GM10248 (cell line): ENCODE measurements at places on chromosomes 4 and X.

- DNase-seq: no peak
Observed at GRCh38 chr4:156101571-156101970, 147.9 kb upstream of the CTSO start.

- no peak for DNase-seq
Observed at GRCh38 chr4:143653031-143653430, 47.4 kb downstream of the FREM3 start.

GRCh38 chrX:68842351-68842750 is 13.5 kb downstream of the EFNB1 start:
- DNase-seq: no peak

DNA sequence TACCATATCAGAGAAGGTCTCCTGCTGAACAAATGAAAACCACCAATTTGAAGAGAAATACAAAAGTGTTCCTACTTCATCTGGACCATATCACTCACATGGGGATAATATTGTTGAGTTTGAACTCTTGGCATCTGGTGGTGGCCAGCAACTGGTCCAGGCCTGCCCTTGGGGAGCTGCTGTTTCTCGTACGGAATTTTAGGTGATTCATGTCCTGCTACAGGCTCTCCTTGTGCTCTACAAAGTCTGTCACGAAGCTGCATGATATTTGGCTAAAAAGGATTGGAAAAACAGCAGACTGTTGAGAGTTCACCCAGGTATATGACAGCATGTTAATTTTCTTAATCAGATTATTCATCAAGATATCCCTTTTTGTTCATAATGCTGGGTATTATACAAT is 42.2 kb downstream of the SEC31A start:
- DNase-seq: no peak

- DNase-seq: no peak
Observed at GRCh38 chrX:19956923-19957322, 33.9 kb downstream of the BCLAF3 start.

- DNase-seq: no peak
Observed at GRCh38 chr4:147480891-147481576, at the start of gene EDNRA. Gene EDNRA, plus strand, starts transcription at chr4:147481097. Its CDS starts 4,585 bp downstream, at chr4:147485682.

DNA sequence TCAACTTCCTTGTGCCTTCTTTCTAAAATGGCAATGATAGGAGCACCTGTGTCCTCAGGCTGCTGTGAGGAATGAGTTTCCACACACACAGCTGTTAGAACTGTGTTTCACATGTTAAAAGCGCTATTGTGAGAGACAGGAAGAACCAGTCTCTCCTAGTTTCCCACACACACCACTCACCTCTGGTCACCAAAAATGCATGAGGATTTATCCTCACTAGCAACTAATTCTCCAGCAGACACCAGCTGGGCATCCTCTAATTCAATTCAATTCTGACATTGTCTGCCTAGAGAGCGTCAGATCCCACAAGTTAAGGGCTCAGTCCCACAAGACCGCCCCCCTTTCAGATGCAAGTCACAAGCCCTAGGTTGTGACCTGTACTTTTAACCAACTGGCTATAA is 29.0 kb upstream of the SLC2A9 start:
- no peak for DNase-seq

- no peak for DNase-seq
Observed at GRCh38 chr4:144562019-144562705, 83.8 kb upstream of the HHIP start.

DNA sequence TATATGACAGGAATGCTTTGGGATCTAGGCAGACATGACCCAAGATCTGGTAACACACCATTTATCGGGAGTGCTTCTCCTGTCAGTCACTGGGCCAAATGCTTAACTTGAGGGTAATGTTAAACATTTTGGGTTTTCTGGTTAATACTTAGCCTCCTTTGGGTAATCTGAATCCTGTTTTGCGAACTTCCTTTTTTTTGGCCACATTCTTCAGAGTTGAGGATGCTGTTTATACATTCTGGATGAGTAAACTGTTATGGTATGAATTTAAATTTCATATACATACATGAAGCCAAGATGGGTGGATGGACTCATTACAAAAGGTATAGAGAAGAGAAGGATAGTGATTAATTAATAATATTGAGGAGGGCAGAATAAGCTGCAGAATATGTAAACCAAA is 36.1 kb downstream of the MID1IP1 start:
- no peak for DNase-seq

DNA sequence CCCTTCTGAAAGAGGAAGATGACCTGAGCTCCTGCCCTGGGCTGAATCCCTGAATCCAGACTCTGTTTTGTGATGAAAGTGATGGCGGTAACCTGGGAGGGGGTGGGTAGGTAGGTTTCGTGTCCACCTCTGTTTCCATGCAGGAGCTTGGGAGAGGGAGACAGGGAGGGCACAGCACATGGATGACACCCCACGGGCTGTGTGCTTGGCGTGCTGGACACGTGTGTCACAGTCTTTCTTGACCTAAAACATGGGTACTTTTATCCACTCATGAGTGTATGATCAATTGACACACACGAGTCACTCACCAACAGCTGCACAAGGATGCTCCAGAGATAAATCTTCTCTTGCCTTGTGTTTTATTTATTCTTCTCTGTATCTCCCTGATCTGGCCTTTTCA is 111.5 kb downstream of the DHRSX start:
- DNase-seq: no peak

DNA sequence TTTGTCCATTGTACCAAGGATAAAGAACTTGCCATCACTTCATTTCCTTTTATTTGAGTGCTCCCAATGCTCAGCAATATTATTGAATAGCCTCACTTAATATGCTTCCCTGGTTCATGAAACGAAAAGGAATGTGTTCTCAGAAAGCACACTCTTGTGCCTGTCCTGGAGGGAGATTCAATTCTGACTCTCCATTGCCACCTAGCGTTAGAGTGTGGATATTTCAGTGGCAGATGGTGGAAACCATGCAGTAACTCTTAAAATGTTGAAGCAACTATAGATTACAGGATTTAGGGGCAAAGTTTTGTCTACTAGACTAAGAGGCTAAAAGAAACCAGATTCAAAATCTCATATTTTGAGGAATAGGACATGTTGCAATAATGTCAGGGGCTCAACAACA is 36.0 kb downstream of the GAB3 start:
- peak; percentile 55 for DNase-seq

- no peak for DNase-seq
Observed at GRCh38 chrX:95760356-95760755, 924.3 kb upstream of the DIAPH2 start.

GRCh38 chr4:164959896-164960295 is 17.6 kb downstream of the TRIM61 start:
- no peak for DNase-seq

DNA sequence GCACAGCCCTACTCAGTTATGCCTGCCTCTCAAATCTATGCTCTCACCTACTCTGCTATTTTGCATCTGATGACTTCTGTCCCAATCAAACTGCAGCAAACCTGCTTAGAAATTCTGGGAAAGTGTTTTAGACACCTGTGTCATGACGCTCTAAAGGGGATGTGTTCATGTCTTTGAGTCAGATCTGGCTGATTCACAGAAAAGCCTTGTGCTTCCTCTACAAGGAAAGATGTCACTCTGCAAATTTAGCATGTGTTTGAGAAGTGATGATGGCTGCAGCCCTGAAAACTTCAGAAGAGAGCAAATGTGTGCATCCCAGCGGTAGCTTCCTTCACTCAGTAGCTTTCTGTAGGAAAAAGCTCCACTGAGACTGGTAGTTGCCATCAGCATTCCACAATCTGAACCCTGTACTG is 235.4 kb downstream of the MGST2 start:
- DNase-seq: no peak

- DNase-seq: no peak
Observed at GRCh38 chrX:96843566-96843965, 40.1 kb upstream of the RPA4 start.

DNA sequence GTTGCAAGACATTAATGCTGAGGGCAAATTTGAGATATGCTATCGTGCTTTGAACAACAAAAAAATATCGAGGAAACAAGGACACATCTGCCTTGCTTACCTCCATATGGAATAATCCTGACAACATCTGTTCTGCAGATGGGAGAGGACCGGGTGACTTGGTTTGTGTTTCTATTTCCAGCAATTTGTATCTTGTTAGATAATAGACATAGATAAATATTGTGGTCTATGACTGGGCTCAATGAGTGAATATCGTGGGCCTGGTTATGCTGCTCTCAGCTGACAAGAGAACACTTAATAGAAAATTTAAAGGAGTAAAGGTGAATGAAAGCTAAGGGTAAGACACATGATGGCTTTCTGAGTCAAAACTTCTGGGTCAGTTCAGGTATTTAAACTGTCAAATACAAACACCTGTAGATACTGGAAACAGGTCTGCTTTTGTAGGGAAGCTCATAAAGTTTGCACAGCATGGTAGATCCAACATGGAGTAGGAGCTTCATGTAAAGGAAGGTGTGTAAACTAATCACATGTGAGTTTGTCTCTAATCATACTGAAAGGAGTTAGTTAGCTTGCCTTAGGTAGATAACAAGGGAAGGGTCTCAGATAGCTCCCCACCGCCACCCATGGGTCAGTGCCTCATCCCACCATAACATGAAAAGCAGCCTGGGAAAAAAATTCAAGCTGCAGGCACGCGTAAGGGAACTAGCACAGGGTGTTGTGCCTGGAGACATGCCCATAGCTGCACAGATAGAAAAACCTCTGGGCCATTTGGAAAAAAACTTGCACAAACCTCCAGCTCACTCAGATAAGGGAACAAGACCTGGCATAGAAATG is 904.1 kb upstream of the EPHA5 start:
- DNase-seq: no peak

GRCh38 chr4:55866290-55866907 is 13.0 kb downstream of the EXOC1 start:
- peak; percentile 8 for DNase-seq

GRCh38 chr4:162406637-162407365 is 243.0 kb upstream of the FSTL5 start:
- no peak for DNase-seq

- DNase-seq: no peak
Observed at GRCh38 chr4:1493540-1494287, 87.5 kb upstream of the NKX1-1 start.

DNA sequence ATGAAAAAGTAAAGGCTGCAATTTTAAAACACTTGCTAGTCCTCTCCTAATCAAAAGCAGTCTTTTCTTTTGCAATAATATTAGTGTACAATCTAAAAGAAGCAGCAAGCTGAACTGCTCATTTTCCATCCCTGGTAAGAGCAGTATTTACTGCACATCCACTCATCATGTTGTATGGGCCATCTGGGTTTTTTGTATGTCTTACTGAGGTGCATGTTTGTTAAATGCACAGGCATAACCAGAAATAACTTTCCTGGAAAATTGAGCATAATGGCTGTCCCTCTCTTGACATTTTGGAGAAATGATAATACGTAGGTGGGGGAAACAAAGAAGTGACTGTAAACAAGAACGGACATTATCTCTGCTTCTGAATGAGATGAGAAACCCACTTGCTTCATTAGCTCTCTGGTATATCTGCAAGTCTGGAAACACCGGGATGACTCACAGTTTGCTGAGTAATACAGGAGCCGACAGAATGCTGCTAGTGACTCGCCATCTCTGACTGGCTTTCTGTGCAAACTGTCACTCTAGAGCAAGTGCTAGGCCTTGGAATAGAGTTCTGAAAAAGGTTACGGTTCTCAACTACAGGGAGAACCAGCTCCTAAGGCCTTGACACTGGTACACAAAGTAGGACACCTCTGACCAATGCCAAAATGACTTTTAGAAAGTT is 85.7 kb upstream of the MTM1 start:
- no peak for DNase-seq

DNA sequence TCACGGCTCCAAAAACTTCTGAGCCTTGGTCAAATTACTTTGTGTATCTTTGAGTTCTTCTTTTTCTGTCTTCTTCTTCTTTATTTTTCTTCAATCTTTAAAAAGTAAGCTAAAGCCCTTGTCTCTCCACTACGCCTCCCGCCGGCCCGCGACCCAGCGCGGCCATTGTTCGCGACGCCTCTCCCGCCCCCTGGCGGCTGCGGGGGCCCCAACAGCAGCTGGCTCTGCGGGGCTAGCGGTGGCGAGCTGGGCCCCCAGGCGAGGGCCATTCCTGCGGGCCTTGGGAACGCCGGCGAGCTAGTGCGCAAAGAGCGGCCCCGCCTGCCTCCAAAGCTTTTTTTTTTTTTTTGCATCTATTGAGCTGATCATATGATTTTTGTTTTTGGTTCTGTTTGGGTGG is 119.1 kb downstream of the TGIF2LX start:
- DNase-seq: no peak

- no peak for DNase-seq
Observed at GRCh38 chr4:14802596-14802995, 199.7 kb upstream of the CPEB2 start.

DNA sequence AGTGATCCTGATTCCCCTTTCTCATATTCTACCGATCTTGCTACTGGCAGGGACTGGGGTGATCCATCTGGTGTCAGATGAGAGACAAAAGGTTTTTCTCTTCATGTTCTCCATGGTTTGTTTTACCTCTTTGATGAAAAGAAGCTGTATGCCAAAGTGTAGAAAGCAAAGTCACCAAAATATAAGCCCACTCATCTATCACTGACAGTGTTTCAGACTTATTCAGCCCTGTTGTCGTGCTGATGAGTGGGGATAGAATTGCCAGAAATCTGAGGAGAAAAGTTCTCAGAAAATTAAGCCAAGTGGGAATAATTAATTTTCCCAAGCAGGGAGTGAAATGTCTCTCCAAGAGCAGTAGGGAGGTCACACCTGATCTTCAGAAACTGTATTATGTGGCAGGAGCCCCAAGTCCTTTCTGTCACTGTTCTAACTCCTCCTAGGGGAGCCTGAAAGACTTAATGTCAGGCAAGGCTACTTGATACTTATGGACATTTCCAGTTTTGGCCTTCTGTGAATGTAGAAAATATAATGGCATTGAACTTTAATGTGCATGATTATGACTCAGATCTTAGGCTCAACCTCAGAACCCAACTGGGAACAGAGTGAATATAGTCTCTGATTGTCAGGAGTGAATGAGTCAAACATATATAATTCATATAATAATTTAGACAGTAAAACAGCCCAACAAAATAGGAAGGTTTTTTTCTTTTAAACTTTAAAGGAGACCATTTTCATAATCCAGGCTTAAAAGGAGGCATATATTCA is 298.1 kb downstream of the ANKRD50 start:
- no peak for DNase-seq

DNA sequence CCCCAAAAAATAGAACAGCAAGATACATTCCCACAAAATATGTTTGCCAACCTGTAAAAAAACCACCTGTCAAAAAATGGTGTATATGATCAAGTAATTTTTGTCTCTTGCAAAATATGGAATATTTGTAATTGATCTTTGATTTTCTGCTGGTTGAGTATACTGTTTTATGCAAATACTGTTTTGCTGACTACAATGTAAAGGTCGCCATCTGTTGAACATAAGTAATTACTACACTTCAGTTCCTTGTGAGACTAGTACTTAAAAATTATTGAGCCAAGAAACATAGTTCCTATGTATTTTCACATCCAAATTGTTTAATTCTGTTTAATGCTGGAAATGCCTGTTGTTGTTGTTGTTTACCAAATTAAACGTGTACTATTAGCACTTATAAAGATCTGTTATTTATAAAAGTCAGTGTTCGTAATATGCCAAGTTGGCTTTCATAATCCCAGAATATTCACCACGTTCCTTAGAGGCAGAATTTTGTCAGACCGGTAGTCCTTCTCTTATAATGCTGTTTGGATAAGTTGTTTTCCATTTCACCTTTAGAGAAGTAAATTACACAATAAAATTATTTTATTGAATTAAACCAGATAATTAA is 144.2 kb downstream of the PDLIM5 start:
- peak; percentile 41 for DNase-seq

- no peak for DNase-seq
Observed at GRCh38 chr4:15531792-15532191, 62.1 kb downstream of the CC2D2A start.
